ENCODE measurements at places on chromosomes 1 and 21.

DNA sequence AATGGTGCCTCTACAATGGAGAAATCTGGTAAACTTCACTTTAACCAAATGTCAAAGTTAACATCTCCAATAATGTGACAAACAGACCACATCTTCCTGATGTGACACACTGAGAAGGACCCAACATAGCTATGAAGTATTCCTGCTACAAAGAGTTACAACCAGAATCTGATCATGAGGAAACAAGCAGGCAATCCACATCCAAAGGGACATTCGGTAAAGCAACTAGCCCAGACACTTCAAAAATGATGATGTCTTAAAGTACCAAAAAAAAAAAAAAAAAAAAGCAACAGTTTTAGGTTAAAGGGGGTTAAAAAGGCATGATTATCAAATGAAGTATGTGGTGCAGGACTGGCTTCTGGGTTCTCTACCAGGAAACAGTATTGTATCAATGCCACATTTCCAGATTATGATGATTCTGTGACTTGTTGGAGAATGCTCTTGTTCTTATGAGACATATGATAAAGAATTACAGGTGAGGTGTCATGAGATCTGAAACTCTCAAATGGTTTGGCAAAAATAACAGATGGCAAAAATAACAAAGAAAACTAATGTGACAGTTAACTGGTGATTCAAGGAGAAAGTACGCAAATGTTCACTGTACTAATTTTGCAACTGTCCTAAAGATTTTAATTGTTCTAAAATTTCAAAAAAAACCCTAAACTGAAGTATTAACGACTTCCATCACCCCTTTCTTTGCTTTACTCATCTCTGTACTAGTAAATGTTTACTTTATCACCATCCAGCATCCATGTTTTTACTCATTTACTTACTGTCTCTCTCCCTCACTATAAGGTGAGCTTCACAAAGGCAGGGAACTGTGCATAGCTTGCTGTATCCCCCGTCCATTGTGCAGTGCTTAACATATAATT is 2.8 kb downstream of the CD58 start:
- DNase-seq: no peak

- DNase-seq: no peak
These were observed 20.2 kb upstream of the MGST3 start for GRCh38 chr1:165610866-165611265.

DNA sequence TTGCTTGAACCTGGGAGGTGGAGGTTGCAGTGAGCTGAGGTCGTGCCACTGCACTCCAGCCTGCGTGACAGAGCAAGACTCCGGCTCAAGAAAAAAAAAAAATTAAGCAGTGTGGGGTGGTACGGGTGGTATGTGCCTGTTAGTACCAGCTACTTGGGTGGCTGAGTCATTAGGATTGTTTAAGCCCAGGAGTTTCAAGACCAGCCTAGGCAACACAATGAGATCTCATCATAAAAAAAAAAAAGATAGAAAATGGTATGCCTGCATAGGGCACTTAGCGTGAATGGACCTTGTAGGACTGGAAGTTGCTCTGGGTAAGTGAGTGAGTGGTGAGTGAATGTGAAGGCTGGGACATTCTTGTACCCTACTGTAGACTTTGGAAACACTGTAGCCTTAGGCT is 37.0 kb downstream of the TBCE start:
- DNase-seq: no peak

GRCh38 chr1:89996450-89997110 is 1.7 kb downstream of the ZNF326 start:
- no peak for DNase-seq

DNA sequence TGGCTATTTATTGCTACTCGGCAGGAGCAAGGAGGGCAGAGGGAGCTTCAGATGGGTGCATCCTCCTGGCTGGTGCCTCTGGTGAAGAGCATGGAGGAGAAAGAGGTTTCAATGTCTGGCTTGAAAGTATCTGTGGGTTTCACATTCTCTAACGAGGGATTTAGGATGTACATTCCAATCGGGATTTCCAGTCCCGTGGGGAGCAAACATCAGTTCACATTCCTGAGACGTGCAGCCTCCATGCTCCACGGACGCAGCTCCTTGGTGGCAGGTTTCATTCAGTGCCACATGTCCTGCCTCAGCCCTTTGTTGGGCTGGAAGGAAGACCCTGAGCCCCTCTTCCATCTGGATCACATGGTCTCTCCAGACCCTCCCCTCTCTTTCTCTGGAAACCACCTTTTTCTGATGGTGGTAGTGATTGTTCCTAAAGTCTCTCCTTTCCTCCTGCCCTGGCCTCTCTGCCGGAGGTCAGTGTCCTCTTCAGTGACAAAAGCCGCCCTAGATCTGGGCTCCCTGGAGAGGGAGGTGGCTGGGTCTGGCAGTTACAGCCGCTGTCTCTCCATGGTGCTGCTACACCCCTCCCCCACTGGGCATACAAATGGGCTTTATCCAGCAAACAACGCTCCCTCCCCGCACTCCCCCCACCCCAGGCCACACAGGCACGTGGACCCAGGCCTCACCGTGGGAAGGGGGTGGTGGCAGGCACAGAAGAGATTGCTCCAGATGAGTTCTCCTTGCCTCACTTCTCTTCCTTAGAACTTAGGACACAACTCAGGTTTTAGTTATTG is 826 bp upstream of the CA14 start:
- no peak for DNase-seq

DNA sequence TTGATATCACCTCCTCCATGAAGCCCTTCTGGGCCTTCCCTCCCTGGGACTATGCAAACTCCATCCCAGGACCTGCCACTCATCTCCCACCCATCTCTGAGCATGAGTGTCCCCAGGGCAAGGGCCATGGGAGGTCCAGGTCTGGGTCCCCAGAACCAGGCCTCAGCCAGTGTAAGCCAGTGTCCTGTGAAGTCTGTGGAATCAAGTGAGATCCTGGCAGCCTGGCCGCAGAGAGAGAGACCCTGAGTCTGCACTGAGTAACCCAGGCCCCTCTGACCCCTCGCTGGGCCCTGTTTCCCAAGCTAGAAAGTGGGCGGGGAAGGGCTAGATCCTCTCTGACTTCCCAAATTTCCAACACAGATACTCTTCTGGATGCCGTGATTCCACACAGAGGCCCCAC is 132.7 kb downstream of the DMRTB1 start:
- DNase-seq: no peak

- no peak for DNase-seq
These were observed 28.7 kb downstream of the WNT2B start for GRCh38 chr1:112537456-112537855.

DNA sequence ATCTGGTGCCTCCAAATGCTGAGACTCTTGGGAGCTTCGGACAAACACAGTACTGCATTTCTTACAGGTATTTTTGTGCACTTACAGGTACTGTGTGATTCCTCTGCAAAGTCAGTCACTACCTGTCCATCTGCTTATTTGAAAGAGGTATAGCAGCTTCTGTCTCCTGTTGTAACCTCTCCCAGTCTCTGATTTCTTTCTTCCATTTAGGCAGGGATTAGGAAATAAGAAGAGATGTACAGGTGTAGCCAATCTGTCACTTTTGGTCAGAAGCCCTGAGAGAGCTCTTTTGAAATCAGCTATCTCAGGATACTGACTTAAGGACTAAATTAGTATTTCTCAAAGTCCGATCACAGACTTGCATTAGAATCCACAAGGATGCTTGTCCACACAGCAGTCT is 54.0 kb downstream of the AKT3 start:
- no peak for DNase-seq

DNA sequence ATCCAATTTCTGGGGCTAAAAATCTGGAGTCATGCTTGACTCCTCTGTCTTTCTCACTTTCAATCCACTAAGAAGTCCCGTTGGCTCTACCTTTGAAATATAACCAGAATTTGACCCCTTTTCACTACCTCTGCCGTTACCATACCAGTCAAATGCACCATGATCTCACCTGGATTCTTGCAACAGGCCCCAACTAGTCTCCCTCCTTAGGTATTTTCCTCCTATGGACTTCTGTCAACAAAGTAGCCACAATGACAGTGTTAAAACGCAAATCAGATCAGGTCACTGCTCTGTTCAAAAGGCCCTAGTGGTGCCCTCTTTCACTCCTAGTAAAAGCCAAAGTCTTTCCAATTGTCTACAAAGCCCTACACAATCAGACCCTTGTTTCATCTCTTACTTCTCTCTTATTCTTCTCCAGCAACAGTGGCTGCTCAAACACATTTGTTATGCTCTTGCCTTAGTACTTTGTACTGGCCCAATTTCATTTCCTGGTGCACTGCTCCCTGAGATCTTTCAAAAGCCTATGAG is 35.7 kb upstream of the AGL start:
- no peak for DNase-seq

Data from GOT3 (cell line).